ENCODE measurements at places on chromosomes 4 and X.

- no peak for ATAC-seq
Measured at GRCh38 chr4:142372530-142373260, 473.4 kb downstream of the INPP4B start.

- no peak for ATAC-seq
Measured at GRCh38 chrX:27964432-27964831, 16.8 kb downstream of the DCAF8L1 start.

DNA sequence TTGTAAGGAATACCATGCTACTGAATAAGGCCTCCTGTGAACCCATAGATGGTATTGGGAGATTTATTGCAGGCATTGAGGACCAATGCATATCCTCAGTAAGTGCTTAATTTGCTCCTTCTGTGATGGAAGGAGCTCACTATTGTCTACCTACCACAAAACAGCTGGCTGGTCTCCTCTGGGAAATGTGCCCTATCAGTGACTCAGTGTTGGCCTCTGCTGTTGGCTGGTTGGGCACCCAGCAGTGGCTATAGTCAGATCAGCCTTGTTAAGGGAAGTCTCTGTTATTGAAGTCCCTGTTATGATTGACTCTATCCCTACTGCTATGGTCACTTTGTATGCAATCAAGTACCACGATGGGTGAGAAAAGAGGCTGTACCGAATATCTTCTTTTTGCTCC, 27.5 kb upstream of the OTUD4 start:
- no peak for ATAC-seq

DNA sequence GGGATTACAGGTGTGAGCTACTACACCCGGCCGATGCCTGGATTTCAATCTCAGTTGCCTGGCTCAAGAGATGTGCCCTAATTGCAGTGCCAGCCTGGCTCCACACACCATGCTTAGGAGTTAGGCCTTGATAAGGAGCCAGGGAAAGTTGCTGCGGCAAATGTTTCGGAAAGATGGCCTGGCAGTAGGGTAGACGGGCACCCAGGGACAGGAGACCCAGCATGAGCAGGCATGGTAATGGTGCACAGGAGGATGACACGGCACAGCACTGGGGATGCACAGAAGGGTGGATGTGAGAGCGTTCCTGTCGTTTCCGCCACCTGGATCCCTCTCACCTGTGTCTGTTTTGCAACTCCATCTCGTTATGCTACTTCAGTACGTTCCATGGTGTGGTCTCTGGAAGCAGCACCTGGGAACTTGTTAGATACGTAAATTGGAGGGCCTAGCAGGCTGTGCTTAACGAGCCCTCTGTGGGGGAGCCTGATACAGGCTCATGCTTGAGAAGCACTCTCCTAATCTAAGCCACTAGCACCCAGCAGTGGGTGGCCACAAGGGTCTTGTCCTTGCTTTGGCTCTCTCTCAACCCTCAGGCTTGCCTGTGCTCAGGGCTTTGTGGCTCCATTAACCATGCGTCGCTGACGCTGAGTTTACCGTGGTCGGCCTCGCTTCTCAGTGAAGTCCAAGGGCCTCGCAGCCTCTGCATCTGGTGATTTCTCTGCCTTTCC, 20.3 kb downstream of the RNF4 start:
- ATAC-seq = no peak
